Stomach (tissue), 19 donors: ENCODE measurements at places on chromosomes 12 and 14.
A peak's percentile ranks its signal among the peaks of the same experiment; 100 is the strongest.

GRCh38 chr12:22083167-22083566, 37.1 kb downstream of the CMAS start:
- peak; percentile 60 for DNase-seq
- no peaks in the 10 kb centered on the region for H3K36me3 ChIP-seq
- H3K4me1 ChIP-seq = no peaks in the 10 kb centered on the region

DNA sequence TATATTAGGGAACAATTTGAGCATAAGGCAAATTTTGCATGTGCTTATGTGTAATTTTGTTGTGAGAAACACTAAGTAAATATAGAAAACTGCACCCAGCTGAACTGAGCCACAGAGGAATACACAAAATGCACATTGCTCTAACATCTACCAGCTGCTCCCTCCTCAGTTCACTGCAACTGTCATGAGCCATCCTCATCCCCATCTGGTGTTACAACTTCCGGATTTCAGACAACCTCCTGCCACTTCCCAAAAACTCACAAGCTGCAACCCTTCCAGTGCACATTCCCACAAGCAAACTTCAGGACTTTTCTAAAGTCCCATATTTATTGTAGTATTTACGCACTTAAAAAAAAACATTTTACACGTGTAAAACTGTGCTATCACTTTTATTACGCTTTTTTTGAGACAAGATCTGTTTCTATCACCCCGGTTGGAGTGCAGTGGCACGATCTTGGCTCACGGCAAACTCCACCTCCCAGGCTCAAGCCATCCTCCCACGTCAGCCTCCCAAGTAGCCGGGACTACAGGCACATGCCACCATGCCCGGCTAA, 169.1 kb upstream of the TBX3 start:
- peak; percentile 71 for DNase-seq
- H3K4me1 ChIP-seq = no peaks in the 10 kb centered on the region
- H3K36me3 ChIP-seq = no peaks in the 10 kb centered on the region
- no peaks in the 10 kb centered on the region for H3K27me3 ChIP-seq
- no peak overlapping the region for H3K27ac ChIP-seq
- no peak overlapping the region for H3K4me3 ChIP-seq

DNA sequence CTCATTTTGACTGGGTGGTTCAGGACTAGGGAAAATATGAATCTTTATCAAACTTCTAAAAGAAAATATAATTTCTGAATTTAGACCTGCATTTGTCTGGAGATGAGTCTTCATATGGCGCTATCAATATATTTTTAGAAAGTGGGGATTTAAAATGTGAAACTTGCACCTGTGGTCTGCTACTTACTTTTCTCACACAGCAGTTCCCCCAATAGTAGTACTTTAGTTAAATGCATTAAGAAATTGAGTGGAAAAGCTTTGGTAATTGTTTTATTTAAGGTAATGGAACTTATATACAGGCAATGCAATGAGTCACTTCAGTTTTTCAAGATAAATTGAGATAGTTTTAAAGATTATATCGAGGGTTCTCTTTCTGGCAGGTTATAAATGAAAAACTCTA, 91.9 kb downstream of the CNTN1 start:
- no peak overlapping the region for H3K4me3 ChIP-seq
- no peak overlapping the region for H3K27ac ChIP-seq
- DNase-seq = no peak
- no peaks in the 10 kb centered on the region for H3K36me3 ChIP-seq
- no peaks in the 10 kb centered on the region for H3K27me3 ChIP-seq

DNA sequence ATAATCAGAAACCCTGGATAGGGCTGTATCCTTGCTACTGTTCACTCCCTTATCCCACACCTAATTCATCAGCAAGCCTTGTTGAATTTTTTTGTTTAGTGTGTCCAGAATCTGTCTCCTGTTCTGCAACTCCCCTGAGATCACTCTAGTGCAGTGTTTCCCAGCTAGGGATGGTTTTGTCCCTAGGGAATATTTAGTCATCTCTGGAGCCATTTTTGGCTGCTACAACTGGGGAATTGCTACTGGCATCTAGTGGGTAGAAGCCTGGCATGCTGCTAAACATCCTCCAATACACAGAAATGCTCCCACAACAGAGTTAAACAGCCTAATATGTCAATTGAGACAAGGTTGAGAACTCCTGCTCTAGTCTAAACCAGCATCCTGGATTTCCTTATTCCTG, 248.0 kb downstream of the NPAS3 start:
- no peaks in the 10 kb centered on the region for H3K36me3 ChIP-seq
- H3K4me1 ChIP-seq = no peaks in the 10 kb centered on the region
- no peaks in the 10 kb centered on the region for H3K27me3 ChIP-seq
- DNase-seq = no peak
- no peak overlapping the region for H3K4me3 ChIP-seq
- no peak overlapping the region for H3K27ac ChIP-seq

DNA sequence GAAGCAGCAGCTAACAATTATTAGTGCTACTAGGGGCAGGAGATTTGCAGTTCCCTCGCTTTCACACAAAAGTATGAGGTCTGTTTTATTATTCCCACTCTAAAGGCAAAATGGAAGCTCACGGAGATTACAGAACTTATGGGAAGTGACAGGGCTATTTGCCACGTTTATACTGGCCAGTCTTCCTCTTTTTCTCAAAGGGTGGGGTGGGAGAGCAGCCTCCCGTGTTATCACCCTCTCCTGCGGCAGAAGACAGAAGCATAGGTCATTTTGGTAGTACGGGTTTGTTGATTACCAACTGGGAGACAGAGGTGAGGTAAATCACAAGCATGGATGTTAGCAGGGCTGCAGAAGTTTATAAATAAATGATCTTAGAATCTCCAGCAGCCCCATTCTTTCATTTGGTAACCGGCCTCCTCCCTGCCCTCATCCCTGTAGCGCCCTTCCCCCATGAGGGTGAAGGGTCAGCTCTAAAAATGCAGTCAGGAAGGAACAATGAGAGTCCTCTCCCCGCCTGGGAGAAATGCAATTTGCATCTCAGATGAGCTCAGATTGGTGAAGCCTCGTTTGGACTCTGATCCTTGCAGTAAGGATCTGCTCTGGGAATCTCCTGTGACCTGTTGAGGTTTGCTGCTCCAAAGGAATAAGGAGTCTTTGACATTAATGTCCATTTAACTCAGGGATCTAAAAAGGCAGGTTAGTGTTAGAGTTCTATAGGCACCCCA, 44.7 kb upstream of the SINHCAF start:
- peak; percentile 74 for DNase-seq
- no peaks in the 10 kb centered on the region for H3K36me3 ChIP-seq
- H3K4me3 ChIP-seq = peak overlapping the region; percentile 19
- peak overlapping the region; percentile 73 for H3K27ac ChIP-seq
- peaks cover 18% of the 10 kb centered on the region for H3K4me1 ChIP-seq
- H3K27me3 ChIP-seq = no peaks in the 10 kb centered on the region
